Activated CD8-positive, alpha-beta memory T cell treated with anti-CD3 and anti-CD28 coated beads for 4 hours (primary cell): ENCODE measurements at places on chromosomes 4 and X.

GRCh38 chr4:35963974-35964515 lies 280.3 kb downstream of the ARAP2 start:
- DNase-seq: no peak

DNA sequence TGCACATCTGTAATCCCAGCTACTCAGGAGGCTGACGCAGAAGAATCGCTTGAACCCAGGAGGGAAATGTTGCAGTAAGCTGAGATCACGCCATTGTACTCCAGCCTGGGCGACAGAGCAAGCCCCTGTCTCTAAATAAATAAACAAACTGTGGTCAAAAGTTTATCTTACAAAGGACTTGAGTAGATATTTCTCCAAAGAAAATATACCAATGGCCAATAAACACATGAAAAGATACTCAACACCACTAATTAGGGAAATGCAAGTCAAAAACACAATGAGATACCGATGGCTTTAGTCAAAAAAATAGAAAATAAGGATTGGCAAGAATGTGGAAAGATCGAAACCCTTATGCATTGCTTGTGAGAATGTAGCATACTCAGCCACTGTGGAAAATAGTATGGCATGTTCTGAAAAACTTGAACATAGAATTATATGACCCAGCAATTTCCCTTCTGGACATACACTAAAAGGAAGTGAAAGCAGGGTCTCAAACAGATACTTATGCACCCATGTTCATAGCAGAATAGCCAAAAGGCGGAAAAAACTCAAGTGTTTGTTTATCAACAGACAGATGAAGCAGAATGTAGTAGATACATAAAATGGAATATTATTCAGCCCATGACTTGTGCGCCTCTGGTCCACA lies 2.0 kb upstream of the CFAP97 start:
- DNase-seq: no peak

DNA sequence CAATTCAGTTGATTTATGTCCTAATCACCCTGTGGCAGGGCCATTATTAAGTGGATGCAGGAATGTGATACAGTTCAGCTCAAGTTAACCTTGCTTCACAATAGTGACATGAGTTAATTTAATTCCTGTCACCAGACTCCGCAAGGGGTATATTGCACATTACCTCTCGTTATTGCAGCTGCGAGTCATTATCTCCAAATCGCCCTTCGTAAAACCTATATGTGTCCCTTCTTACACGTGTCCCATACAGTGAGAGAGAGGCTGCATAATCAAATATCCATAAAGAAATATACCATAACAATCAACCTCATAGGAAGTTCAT lies 369.9 kb upstream of the ANXA10 start:
- no peak for DNase-seq

- no peak for DNase-seq
Observed at GRCh38 chr4:115234405-115235093, 121.1 kb upstream of the NDST4 start.

DNA sequence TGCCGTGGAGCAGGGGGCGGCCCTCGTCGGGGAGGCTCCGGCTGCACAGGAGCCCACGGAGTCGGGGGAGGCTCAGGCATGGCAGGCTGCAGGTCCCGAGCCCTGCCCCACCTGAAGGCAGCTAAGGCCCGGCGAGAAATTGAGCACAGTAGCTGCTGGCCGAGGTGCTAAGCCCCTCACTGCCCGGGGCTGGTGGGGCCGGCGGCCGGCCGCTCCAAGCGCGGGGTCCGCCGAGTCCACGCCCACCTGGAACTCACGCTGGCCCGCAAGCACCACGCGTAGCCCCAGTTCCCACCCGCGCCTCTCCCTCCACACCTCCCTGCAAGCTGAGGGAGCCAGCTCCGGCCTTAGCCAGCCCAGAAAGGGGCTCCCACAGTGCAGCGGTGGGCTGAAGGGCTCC lies 589.4 kb downstream of the PPP4R3C start:
- DNase-seq: no peak

- DNase-seq: no peak
Observed at GRCh38 chrX:9681011-9681410, 84.6 kb downstream of the GPR143 start.

DNA sequence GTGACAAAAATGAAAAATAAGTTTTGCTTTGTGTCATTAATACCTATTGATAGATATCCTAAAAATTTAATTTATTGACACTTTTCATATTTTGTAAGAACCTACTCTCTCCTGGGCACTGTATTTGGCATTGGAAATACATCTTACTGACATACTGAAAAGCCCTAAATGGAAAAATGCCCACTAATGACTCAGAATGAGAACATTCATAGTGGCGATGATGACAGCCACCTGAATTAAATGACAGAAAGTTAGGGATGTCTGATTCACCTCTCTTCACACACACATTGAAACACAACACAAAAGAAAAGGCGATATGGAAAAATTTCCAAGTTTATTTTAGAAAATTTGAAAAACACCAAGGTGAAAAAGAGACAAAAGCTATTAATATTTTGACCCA lies 992.3 kb downstream of the STPG2 start:
- no peak for DNase-seq

- peak; percentile 0 for DNase-seq
Observed at GRCh38 chr4:20773144-20773997, 73.1 kb downstream of the PACRGL start.

GRCh38 chr4:38177641-38178391 lies 217.6 kb downstream of the PTTG2 start:
- no peak for DNase-seq

GRCh38 chr4:3377557-3377956 lies 64.2 kb upstream of the HGFAC start:
- no peak for DNase-seq

DNA sequence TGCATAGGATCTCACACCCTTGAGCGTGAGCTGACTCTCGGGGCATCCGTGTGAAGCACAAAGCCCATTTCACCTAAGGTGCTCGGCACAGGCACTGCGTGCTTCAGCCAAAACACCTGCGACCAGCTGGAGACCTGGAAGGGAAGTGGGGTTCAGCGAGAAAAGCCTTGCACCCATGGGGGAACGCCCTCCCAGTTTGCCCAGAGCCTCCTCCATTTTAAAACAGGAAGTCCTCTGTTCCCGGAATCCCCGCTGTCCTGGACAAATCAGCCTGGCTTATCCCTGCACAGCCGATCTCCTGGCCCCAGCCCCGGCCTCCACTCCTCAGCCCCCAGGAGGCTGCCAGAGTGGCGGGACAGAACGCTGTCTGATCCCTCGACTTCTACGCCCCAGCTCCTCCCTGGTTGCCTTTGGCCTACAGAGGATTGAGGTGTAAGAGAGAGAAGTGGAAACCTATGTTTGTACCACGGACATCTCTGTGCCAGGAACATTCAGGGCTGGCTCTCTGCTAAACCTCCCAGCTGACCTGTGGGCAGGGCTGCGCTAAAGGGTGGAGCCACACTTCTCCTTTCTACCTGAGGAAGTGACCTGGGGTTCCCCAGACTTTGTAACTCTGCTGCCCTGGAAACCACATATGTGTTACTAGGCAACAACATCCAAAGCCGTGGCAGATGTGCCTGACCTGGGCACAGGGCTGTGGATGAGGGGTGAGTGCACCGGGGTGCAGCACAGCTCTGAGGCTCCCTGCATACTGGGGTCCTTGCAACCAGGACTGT lies 3.8 kb upstream of the C4orf50 start:
- no peak for DNase-seq

DNA sequence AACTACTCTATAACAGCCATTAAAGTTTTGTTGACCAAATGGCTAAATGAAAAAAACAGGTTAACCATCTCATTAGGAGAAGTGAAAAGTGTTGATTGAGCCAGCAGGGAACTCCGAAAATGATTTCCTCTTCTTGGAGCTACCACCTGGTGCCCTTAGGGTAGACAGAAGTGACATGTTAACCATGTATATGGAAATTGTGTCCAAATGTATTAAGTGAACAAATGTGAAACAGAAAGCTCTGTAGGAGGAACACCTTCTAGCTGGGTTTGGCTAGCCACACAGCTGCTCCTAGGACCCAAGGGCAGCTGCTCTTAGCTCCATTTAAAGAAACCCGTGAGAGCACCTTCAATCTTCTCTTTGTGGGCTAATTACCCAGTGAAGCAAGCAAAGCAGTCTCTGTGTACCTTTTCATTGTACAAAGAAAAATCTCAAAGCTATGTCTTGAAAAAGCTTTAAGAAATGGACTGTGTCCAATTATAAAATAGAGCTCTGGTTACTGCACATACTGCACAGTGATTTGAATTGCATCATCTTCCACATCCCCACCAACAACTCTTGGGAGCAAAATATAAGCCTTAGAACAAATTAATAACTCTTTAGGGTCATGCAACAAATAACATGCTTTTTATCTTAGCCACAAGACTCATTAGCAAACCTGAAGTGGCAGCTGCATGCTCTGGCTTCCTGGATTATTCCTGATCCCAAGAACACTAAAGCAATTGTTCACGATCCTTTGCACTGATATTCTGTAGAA lies 59.2 kb upstream of the PARM1 start:
- DNase-seq: no peak

GRCh38 chr4:127631420-127631819 lies 1.3 kb upstream of the INTU start:
- DNase-seq: no peak

DNA sequence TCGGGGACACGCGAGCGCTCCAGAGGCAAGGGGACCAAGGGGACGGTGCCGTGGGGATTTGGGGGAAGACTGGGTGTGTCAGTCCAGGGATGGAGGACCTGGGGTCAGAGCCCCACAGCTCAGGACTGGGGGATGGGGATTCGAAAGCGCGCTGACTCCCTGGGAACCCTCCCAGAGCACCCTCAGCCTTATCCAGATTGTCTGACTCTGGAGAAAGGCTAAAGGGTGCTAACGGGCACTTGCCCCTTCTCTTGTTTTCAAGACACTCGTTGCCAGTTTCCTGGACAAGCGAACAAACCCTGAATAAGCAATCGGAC lies 1.1 kb downstream of the DOCK11 start:
- no peak for DNase-seq

DNA sequence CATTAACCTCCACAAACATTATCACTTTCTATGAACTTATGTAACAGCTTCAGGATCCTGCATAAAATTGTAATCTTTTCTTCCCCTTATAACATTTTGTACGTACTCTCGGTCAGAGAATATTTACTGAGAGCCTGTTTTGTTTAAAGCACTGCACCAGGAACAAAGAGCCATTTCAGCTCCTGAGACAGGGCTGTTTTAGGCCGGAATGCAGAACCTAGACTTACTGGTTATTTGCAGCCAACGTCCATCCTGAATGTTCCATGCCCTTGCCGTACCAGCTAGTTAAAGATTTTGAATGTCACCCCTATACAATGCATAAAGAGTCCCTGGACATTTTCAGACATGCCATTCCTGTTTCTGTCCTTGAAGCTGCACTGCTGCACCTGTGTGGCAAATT lies 248.8 kb downstream of the PCDH7 start:
- no peak for DNase-seq
